HFFc6 (cell line): ENCODE measurements at places on chromosomes 12 and 14. TPM values are rescaled to one million over a fixed set of nuclear protein-coding genes. Genes with fewer than 3 reads are reported as not detected.
A peak's percentile ranks its signal among the peaks of the same experiment; 100 is the strongest.

The TMPRSS12 gene
- total RNA-seq, result not detected in 3 replicates

GRCh38 chr12:123760267-123760938 is 1.7 kb upstream of the DNAH10 start:
- peaks cover 13% of the 10 kb centered on the region for H3K27me3 ChIP-seq
- H3K36me3 ChIP-seq, result no peaks in the 10 kb centered on the region
- H3K4me3 ChIP-seq, result no peak overlapping the region
- H3K4me1 ChIP-seq, result no peaks in the 10 kb centered on the region
- no peak overlapping the region for H3K27ac ChIP-seq
- DNase-seq, result no peak

The COCH gene
- total RNA-seq, result not detected in 3 replicates

DNA sequence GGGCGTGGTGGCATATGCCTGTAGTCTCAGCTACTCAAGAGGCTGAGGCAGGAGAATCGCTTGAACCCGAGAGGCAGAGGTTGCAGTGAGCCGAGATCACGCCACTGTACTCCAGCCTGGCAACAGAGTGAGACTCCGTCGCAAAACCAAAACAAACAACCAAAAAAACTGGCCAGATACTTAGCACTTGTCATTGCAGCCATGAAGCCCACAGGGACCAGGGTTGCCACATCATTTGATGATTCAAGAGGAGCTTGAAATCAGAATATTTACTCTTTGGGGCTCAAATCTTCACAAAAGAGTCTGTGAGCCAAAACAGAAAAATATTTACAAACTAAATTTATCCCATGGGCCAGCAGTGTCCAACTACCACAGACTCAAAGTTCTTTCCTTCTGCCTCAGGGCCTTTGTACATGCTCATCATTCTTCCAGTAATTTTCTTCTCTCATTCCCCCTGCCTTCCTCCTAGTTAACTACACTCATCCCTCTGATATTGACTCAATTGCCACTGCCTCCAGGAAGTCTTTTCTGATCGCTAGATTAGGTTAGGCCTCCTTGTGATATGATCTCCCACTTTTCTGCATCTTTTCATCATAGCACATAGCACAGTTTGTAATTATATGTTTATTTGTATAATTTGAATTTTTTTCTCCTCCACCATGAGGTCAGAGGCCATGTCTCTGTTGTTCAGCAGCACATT is 130.8 kb upstream of the PLEKHG7 start:
- H3K36me3 ChIP-seq, result no peaks in the 10 kb centered on the region
- no peak for DNase-seq
- H3K27me3 ChIP-seq, result no peaks in the 10 kb centered on the region
- no peak overlapping the region for H3K27ac ChIP-seq
- H3K4me3 ChIP-seq, result no peak overlapping the region

GRCh38 chr14:81727218-81727617 is 193.6 kb upstream of the SEL1L start:
- H3K27ac ChIP-seq, result no peak overlapping the region
- no peak overlapping the region for H3K4me3 ChIP-seq
- no peaks in the 10 kb centered on the region; the same call in 1 of the 2 replicates for H3K27me3 ChIP-seq
- H3K4me1 ChIP-seq, result no peaks in the 10 kb centered on the region
- H3K36me3 ChIP-seq, result no peaks in the 10 kb centered on the region

The SLC10A1 gene
- not detected in 3 replicates for total RNA-seq

DNA sequence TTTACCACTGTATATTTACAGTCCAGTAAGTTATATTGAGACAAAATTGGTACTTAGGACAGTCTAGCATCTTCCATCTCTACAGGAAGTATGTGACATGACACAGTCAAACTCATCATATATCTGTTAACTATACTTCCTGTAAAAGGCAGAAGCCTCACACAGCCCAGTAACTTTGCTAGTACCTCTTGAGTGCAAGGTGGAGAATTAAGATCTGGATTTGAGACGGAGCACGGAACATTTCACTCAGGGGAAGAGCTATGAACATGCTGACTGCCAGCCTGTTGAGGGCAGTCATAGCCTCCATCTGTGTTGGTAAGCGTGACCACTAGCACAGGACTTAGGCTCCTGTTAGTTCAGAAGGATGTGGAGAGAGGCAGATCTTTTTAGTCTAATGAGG is 333.7 kb upstream of the OR4E1 start:
- no peaks in the 10 kb centered on the region; the same call in 1 of the 2 replicates for H3K27me3 ChIP-seq
- H3K27ac ChIP-seq, result no peak overlapping the region
- DNase-seq, result no peak
- no peaks in the 10 kb centered on the region; the same call in 1 of the 2 replicates for H3K36me3 ChIP-seq

GRCh38 chr12:2682296-2683251 is 112.2 kb upstream of the FKBP4 start:
- H3K27ac ChIP-seq, result peak overlapping the region; percentile 64
- DNase-seq, result peak; percentile 55
- peaks cover 4% of the 10 kb centered on the region for H3K27me3 ChIP-seq
- peaks cover 10% of the 10 kb centered on the region for H3K4me1 ChIP-seq

DNA sequence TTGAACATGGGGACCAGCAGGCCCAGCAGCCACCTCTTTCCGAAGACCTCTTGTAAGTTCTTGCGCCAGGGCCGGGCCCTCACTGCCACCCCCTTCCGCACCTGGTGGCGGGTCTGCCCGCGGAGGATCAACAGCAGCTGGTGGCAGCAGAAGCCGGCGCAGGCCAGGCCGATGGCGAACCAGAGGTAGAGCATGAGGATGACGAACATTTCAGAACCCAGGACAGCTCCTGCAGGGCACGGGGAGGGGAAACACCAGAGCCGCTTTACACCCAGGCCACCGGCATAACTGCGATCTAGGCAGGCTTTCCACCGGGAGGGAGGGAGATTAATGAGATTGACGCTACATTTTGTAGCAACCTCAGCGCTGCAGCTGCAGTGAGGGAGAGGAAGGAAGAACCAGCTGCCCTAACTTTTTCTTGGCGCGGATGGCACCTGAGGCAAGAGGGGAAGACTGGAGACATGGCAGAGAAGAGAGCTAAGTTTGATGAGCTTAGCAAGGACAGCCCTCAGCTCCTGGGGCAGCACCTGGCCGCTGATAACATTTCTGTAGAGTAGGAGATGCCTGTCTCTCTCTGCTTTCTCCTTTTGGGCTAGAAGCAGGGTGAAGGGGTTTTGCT is 7.8 kb downstream of the ZDHHC22 start:
- H3K4me1 ChIP-seq, result no peaks in the 10 kb centered on the region
- peak; percentile 12 for DNase-seq
- peaks cover 36% of the 10 kb centered on the region for H3K27me3 ChIP-seq
- no peak overlapping the region for H3K27ac ChIP-seq

The GYS2 gene
- not detected in 2 replicates for total RNA-seq

- no peak overlapping the region for H3K4me3 ChIP-seq
- no peaks in the 10 kb centered on the region; the same call in 1 of the 2 replicates for H3K27me3 ChIP-seq
- H3K4me1 ChIP-seq, result peaks cover 15% of the 10 kb centered on the region
- H3K27ac ChIP-seq, result no peak overlapping the region
Measured at GRCh38 chr12:11624116-11624515, 25.4 kb upstream of the ETV6 start.

DNA sequence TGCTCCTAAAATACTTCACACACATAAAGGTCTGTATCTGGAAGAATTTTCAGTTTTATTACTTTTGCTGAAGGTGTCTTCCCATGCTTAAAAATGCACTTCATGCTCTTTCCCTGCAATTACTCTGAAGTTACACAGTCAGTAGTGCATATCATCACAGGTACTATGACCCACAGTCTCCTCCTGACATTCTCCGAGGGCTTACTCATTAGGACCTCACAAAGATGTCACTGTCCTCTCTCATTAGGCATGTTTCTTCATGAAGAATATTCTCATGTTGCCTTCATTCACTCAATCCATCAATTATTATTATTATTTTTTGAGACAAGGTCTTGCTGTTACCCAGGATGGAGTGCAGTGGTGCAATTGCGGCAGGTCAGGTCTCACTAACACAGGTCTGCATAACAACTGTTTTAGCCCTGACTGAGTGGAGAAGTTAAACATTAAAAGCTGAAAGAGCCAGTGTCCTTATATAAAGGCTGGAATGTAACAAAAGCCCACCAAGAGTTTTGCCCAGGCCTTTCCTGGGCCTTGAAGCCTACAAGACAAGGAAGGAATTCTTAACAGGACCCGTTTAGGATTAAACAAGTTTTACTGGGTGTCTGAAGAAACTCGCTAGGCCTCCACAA is 119.5 kb upstream of the WSCD2 start:
- no peak overlapping the region for H3K4me3 ChIP-seq
- no peak overlapping the region for H3K27ac ChIP-seq
- H3K27me3 ChIP-seq, result no peaks in the 10 kb centered on the region
- no peaks in the 10 kb centered on the region for H3K36me3 ChIP-seq
- no peak for DNase-seq
- no peaks in the 10 kb centered on the region for H3K4me1 ChIP-seq
